ENCODE measurements at places on chromosomes 4 and X. TPM values are rescaled to one million over a fixed set of nuclear protein-coding genes. Genes with fewer than 3 reads are reported as not detected.

The DDX60 gene
- total RNA-seq, result 2.2 TPM

The RBM46 gene
- total RNA-seq, result not detected

The PHKA1 gene
- total RNA-seq, result 29.2 TPM

The XAGE2 gene
- total RNA-seq, result not detected

The GAGE1 gene
- total RNA-seq, result not detected

The FAM149A gene
- total RNA-seq, result 0.98 TPM

The DMRTC1 gene
- not detected for total RNA-seq

The UNC5C gene
- not detected for total RNA-seq

The LUZP4 gene
- total RNA-seq, result not detected

The PITX2 gene
- total RNA-seq, result 0.72 TPM

The G6PD gene
- total RNA-seq, result 1,560 TPM

The UGT2B10 gene
- total RNA-seq, result not detected

The FAT1 gene
- total RNA-seq, result 153 TPM

The CLGN gene
- 5.3 TPM for total RNA-seq

The CXCL1 gene
- 14.5 TPM for total RNA-seq

The CPZ gene
- total RNA-seq, result 0.28 TPM

The GLRA2 gene
- total RNA-seq, result not detected

The TAF7L gene
- total RNA-seq, result not detected

The CACNA1F gene
- total RNA-seq, result not detected

The FAT4 gene
- 2.7 TPM for total RNA-seq

The ZDHHC15 gene
- total RNA-seq, result not detected

The RAB41 gene
- total RNA-seq, result not detected

The NCAPG gene
- 28.2 TPM for total RNA-seq

The GSX2 gene
- total RNA-seq, result not detected

The PNMA6F gene
- not detected for total RNA-seq

The MAGED4B gene
- total RNA-seq, result 16.9 TPM

The LRCH2 gene
- total RNA-seq, result not detected

The PCDH7 gene
- total RNA-seq, result 0.12 TPM

The SAGE1 gene
- total RNA-seq, result not detected

The NPY1R gene
- total RNA-seq, result not detected

The FGFR3 gene
- total RNA-seq, result 2.3 TPM

The PASD1 gene
- not detected for total RNA-seq

The SNX12 gene
- 81.0 TPM for total RNA-seq

The IGFBP7 gene
- total RNA-seq, result 196 TPM

The EGFL6 gene
- total RNA-seq, result not detected
